ENCODE measurements at places on chromosomes 11 and 22. TPM values are rescaled to one million over a fixed set of nuclear protein-coding genes. Genes with fewer than 3 reads are reported as not detected.

- DNase-seq = no peak
Observed at GRCh38 chr11:113193016-113193415, 121.4 kb upstream of the TTC12 start.

The FAM111B gene
- 17.3 TPM for polyA plus RNA-seq

DNA sequence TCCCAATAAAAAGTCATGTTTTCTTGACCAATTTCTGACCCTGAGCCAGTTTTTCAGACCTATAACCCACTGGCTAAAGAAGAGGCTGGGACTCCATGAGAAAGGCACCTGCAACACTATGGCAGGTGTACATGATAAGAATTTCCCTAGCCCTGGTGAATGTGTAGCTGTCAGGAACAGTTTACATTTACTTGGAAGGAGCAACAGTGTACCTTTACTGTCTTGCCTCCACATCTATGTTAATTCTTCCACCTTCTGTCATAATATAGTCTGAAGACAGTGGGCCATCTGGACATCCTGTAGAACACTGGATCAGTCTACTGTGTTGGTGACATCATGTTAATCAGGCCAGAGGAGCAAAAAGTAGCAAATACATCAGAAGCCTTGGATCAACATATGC lies 72.1 kb upstream of the CD82 start:
- DNase-seq = no peak

- peak; percentile 35 for DNase-seq
Observed at GRCh38 chr11:100575860-100576717, 111.0 kb upstream of the ARHGAP42 start.

- DNase-seq = no peak
Observed at GRCh38 chr11:72684236-72684912, 10.2 kb upstream of the PDE2A start.

The LRRC56 gene
- 6.0 TPM for polyA plus RNA-seq

GRCh38 chr22:43402128-43402527 lies 9.7 kb upstream of the MPPED1 start:
- no peak for DNase-seq

DNA sequence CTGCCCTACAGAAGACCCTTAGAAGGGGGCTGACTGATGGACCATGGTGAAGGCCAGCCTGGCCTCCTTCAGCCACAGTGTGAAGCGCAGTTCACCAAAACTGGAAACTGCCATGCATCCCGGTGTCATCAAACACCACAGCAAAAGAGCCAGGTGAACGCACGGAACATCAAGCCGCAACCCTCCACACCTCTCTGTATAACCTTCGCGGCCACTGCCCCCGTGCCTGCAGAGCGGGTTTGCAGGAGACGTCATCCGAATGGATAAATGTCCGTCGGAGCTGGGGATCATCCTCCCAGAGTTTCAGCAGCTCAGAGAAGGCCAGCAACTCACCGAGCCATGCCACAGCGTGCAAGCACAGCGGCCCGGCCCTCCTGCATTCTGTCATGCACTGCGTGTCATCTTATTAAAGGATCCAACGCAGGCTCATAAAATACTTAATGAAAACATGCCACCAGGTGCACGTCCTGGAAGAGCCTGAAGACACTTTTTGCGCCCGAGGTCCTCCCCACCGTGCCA lies 309.9 kb downstream of the BRD1 start:
- no peak for DNase-seq

GRCh38 chr11:73869332-73869949 lies 7.2 kb downstream of the COA4 start:
- no peak for DNase-seq

- DNase-seq = no peak
Observed at GRCh38 chr22:50571264-50572175, 6.7 kb downstream of the CPT1B start.

GRCh38 chr22:45860201-45860600 lies 116.8 kb downstream of the WNT7B start:
- DNase-seq = no peak

The NXPE2 gene
- 0.61 TPM for polyA plus RNA-seq

- no peak for DNase-seq
Observed at GRCh38 chr11:10667521-10667885, 26.1 kb downstream of the IRAG1 start.

DNA sequence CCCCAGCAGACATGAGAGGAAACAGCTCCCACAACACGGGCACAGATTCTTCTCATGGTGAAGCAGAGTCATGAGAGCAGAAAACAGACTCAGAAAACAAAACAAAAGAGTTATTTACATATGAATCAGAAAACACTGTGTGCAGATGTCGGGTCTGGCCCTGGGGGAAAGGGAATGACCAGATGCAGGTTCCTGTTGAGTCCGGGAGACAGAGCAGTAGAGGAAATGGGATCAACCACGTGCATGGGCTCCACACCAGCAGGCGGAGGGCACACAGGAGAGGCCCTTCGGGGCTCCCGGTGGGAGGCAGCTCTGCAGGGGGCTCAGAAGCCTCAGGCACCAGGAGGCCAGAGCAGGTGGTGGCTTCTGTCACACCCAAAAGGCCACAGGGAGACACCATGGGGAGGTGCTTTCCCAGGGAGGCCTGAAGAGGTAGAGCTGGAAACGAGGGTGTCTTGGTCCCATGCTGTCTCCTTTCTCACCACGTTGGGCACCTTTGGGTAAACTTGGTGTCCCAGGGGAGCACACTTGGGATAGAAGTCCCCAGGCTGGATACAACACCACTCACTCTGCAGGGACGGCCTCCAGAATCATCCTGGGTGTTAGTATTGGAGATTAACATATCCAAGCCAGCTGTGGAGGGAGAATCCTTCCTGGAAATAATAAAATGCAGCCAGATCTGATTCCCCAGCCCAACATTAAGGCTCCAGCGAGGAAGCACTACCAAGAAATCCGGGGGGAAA lies 764.7 kb downstream of the BRD1 start:
- DNase-seq = no peak

GRCh38 chr11:19352771-19353160 lies 112.0 kb upstream of the E2F8 start:
- DNase-seq = no peak

The HORMAD2 gene
- polyA plus RNA-seq = 0.10 TPM

GRCh38 chr22:19703869-19704268 lies 10.4 kb upstream of the SEPTIN5 start:
- no peak for DNase-seq

- peak; percentile 81 for DNase-seq
Observed at GRCh38 chr11:68121067-68121899, at the start of gene CHKA. Gene CHKA (minus strand): TSS chr11:68121388. CDS start chr11:68121177, 211 bp downstream.

DNA sequence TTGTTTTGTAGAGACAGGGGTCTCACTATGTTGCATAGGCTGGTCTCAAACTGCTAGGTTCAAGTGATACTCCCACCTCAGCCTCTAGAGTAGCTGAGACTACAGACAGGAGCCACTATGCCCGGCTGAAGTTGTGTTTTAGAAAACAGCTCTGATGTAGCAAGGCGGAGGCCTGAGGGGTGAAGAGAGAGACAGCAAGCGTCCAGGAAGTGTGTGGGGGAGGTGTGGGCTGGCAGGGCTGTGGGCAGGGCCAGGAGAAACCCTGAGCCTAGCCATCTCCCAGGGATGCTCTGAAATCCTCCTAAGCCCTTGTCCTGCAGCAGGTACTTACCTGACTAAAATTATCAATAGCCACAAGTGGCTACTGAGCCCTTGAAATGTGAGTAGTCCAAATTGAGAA lies 16.1 kb upstream of the RPS3 start:
- DNase-seq = no peak

The MS4A4E gene
- 0.42 TPM for polyA plus RNA-seq

The P2RY2 gene
- polyA plus RNA-seq = 0.50 TPM

The TIGD3 gene
- polyA plus RNA-seq = 0.53 TPM

- DNase-seq = no peak
Observed at GRCh38 chr11:95821640-95822039, 31.3 kb downstream of the CEP57 start.

DNA sequence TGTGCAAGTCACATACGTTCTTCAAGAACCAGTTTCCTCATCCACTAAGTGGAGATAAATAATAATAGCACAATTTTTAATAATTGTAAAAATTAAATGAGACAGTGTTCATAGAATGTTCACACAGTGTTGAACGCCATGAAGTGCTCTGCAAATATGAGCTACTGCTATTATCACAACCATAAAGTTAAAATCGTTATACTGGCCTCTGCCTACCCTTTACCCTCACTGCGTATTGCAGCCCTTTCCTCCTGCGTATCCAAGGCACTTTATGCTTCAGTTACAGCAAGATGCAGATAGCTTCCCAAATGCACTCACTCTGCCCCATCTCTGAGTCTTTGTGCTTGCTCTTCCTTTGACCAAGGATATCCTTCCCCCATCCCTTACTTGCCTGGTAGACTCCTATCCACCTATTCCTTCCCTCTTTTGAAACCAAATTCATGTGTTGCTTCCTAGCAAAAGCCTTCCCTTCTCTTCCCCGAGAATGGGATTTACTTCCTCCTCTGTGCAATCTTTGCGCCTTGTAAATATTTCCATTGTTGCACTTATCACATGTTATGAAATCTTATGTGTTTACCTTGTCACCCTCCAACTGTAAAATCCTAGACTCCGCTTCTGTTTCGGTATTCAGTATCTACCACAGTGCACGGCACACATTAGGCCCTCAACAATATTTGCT lies 196.9 kb downstream of the ADAMTS15 start:
- no peak for DNase-seq

- DNase-seq = no peak
Observed at GRCh38 chr22:19645391-19645790, 68.9 kb upstream of the SEPTIN5 start.

GRCh38 chr11:15883455-15883920 lies 472.9 kb downstream of the SOX6 start:
- no peak for DNase-seq

DNA sequence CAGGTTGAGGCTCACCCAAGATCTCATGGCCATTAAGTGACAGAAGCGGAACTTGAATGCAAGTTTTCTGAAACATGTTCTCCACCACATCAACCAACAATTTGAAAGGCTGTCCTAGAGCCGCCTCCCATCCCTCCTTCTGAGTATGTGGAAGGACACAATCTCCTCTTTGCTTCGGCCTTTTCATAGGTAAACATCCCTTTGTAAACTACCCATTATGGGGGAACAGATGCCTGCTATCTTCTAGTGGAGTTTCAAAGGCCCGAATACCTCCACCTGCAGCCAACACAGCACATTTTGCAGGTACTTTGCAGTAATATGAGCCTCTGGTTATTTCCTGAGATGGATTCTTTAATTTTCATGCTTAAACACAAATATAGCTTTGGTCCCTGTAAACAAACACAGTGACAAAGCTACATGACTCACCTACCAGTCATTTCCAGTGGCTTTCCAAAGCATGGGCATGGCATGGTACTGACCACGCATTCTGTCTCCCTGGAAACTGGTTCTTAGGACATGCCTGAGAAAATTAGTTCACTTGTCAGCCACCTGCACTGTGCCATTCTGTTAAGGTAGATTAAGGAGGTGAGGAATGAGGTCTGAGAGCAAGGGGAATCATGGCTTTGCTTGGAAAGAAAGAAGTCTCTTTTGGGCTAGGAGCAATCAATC lies 60.2 kb downstream of the EHF start:
- DNase-seq = no peak

GRCh38 chr11:69834811-69835800 lies 15.9 kb upstream of the FGF3 start:
- no peak for DNase-seq

- no peak for DNase-seq
Observed at GRCh38 chr11:13291800-13292199, 14.2 kb downstream of the BMAL1 start.

The HIPK3 gene
- 51.8 TPM for polyA plus RNA-seq

- DNase-seq = no peak
Observed at GRCh38 chr11:67510023-67510345, 2.0 kb upstream of the CDK2AP2 start.

The MS4A6E gene
- polyA plus RNA-seq = not detected

GRCh38 chr11:96990914-96991313 lies 601.1 kb downstream of the JRKL start:
- no peak for DNase-seq

DNA sequence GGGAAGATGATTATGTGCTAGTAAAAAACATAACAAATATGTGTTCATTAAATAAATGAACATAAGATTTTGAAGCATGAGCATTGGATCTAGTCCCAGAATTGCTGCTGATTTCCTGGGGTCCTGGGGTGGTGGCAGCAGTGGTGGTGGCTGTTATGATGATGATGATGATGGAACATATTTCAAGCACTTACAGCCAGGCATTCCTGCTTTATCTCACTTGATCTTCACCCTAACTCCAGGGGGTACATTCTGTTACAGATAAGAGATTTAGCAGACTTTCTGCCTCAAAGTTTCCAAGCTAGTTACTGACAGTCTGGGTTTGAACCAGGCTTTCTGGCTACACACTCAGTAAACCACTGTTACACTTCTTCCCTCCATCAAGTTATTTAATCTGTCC lies 5.2 kb downstream of the TRAPPC4 start:
- no peak for DNase-seq

GRCh38 chr22:47781427-47782111 lies 1019.1 kb downstream of the TBC1D22A start:
- DNase-seq = no peak

GRCh38 chr11:121514432-121515334 lies 61.9 kb upstream of the SORL1-AS1 start:
- DNase-seq = no peak

DNA sequence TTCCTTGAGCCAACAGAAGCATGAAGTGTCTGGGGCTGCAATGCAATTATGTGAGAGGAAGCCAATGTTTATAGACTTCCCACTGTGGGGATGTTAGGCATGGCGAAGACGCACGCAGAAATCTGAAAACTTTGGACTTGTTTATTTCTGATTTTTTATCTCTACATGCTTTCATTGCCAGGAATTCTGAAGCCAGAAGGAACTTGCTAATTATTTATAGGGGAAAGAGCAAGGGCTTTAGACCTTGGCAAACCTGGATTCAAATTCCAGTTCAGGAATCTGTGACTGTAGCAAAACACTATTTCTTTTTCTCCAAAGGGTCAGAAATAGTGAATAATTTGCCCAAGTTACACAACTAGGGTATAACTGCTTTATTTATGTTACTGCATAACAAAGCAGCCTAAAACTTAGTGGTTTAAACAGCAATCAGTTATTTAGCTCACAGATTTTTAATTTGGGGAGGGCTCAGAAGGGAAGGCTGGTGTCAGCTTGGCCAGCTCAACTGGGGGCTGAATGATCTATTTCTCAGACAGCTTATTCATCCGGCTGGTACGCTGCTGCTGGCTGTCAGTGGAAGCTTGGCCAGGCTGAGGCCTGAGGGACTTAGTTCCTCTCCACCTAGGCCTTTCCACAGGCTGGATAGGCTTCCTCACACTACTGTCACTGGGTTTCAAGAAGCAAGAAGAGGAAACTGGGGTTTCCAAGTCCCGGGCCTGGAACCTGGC lies 1.9 kb upstream of the OR6Q1 start:
- DNase-seq = no peak

DNA sequence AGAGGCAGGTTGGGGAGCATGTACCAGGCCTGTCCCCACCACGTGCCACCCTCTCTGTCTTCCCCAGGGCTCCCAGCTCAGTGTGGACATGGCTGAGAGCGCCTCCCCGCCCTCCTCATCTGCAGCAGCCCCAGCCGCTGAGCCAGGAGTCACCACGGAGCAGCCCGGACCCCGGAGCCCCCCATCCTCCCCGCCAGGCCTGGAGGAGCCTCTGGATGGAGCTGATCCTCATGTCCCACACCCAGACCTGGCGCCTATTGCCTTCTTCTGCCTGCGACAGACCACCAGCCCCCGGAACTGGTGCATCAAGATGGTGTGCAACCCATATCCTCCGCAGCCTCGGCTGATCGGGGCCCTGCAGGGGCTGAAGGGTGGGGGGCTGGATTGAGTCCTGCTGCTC lies at the start of gene CACNA1I:
Gene CACNA1I, plus strand, starts transcription at position 89 of the 400 bp plus-strand sequence. Its CDS starts 0 bp downstream, at position 89.
- DNase-seq = no peak

Measured in renal cortex interstitium (tissue), 15 donors.